ENCODE measurements at places on chromosomes 13 and 19. TPM values are rescaled to one million over a fixed set of nuclear protein-coding genes. Genes with fewer than 3 reads are reported as not detected.
A peak's percentile ranks its signal among the peaks of the same experiment; 100 is the strongest.

GRCh38 chr19:54366811-54367210, 2.1 kb upstream of the LAIR1 start:
- DNase-seq: no peak

GRCh38 chr13:35914662-35915061, 216.5 kb downstream of the DCLK1 start:
- DNase-seq: no peak

GRCh38 chr13:91050970-91051369, 296.5 kb upstream of the MIR17HG start:
- DNase-seq: no peak

DNA sequence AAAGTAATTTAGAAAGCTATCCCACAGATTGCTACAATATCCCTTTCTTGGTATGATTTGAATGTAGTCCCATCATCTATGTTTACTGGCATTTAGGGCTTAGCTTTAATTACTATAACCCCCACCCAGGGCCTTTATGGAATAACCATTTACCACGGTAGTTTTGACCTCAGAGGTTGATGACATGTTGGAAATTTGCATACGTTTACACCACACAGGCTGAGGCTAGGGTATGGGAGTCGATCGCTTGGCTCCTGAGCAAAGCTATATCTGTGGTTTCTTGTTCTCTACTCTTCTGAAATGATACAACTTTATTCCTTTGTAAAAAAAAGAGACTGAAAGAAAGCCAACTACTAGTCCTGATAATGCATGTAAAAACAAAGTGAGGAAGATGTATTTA, 28.2 kb upstream of the RFC3 start:
- DNase-seq: no peak

DNA sequence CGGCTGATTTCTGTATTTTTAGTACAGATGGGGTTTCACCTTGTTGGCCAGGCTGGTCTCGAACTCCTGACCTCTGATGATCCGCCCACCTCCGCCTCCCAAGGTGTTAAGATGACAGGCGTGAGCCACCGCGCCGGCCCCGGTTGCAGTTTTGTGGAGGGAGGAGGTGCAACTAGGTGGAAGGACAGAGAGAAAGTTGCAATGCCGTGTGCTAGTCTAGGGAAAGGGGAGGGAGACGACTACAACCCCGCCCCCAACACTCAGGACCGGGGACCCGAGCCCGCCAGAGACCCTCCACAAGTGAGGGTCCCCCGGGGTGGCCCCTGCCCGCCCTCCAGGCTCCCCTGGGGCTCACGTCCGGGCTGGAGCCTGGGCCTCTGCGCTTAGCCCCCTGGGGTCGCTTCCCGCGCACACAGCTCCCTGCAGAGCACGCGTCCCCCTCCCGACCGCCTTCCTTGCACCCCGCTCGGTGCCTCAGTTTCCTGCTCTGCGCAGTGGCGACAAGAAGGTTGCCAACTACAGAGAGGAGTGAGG, 1.2 kb upstream of the ARID3A start:
- no peak for DNase-seq

GRCh38 chr19:11091703-11092153, 2.5 kb downstream of the LDLR start:
- DNase-seq: peak; percentile 68

Gene DAZAP1
- 25.4 TPM for total RNA-seq
